ENCODE measurements at places on chromosomes 13 and 19. TPM values are rescaled to one million over a fixed set of nuclear protein-coding genes. Genes with fewer than 3 reads are reported as not detected.
A peak's percentile ranks its signal among the peaks of the same experiment; 100 is the strongest.

The CD70 gene
- total RNA-seq, result not detected

The ZNF534 gene
- total RNA-seq, result not detected

The ZNF614 gene
- total RNA-seq, result 4.6 TPM

DNA sequence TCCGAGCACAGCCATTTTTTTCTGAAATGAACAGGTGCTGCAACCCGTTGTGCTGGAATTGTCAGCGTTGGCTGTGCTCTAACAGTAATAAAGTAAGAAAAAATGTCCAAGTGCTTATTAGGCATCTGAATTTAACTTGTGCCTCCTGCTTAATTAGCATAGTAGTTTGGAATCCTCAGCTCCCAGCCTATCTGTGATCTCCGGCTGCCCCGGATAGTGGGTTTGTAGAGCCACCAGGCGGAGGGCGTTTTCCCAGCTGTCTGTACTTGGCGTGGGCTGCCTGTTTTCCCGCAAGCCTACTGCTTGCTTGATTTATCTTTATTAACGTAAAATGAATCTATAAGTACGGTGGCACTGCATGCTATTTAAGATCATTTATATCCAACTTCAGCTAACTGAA is 137.9 kb downstream of the MTUS2 start:
- no peak overlapping the region for H3K4me3 ChIP-seq
- H3K4me1 ChIP-seq, result no peaks in the 10 kb centered on the region
- DNase-seq, result no peak
- H3K36me3 ChIP-seq, result no peaks in the 10 kb centered on the region
- H3K27ac ChIP-seq, result no peak overlapping the region
- no peaks in the 10 kb centered on the region for H3K27me3 ChIP-seq

DNA sequence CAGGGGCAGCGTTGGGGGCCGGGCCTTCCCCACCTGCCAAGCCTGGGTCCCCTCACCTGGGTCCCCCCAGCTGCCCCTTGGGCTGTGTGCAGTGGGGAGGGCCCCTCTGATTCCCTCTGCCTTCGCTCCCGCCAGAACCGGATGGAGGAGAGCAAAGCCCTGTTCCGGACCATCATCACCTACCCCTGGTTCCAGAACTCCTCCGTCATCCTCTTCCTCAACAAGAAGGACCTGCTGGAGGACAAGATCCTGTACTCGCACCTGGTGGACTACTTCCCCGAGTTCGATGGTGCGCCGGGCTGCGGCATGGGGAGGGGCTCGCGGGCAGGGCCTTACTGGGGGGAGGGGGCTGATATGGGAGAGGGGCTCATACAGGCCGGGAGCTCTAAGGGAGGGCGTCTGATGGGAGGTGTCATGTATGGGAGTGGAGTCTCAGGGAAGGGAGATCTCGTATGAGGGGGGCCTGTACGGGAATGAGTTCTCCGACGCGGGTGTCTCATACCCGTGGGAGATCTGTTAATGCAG is 16.7 kb upstream of the GNA15 start:
- H3K36me3 ChIP-seq, result peaks cover 37% of the 10 kb centered on the region
- H3K4me1 ChIP-seq, result no peaks in the 10 kb centered on the region
- H3K27ac ChIP-seq, result no peak overlapping the region
- H3K27me3 ChIP-seq, result no peaks in the 10 kb centered on the region
- DNase-seq, result no peak
- no peak overlapping the region for H3K4me3 ChIP-seq

- peaks cover 12% of the 10 kb centered on the region for H3K4me1 ChIP-seq
- DNase-seq, result no peak
- no peaks in the 10 kb centered on the region for H3K36me3 ChIP-seq
- H3K4me3 ChIP-seq, result no peak overlapping the region
Observed at GRCh38 chr13:31930901-31931522, 100.6 kb upstream of the FRY start.

DNA sequence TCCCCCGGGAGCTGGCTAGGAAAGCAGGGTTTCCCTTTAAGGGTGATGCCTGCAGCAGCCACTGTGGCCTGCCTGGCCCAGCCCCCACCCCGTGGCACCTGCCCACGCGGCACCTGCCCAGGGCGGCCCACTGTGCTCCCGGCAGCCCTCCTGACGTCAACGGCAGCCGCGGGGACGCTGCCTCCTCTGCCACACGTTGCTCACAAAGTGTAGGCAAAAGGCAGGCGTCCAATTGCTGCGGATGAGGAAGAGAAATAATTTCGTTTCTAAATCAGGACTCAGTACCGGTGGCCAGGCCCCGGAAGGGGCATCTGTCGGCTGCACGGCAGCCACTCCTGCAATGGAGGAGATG is 122.3 kb downstream of the URI1 start:
- no peaks in the 10 kb centered on the region for H3K4me1 ChIP-seq
- no peak overlapping the region for H3K4me3 ChIP-seq

DNA sequence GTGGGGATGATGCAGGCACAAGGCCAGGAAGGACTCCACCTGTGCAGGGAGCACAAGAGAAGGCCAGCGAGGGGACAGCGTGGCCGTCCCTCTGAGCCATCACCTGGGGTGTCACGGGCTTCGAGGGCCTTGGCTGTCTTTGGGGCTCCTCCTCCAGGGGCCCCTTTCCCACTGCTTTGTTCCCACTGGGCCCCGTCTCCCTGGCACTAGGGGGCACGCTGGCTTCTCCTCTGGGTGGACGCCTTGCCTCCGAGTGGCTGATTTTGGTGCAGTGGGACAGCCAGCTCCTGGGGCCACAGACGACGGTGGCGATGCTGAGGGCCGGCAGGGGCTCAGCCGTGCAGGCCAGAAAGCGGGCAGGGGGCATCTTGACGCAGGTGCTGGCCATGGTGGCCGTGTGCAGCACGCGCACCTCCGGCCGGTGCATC is 43.2 kb upstream of the GRTP1 start:
- H3K4me3 ChIP-seq, result peak overlapping the region; percentile 54
- no peaks in the 10 kb centered on the region for H3K27me3 ChIP-seq
- peak overlapping the region; percentile 100 for H3K27ac ChIP-seq
- H3K4me1 ChIP-seq, result peaks cover 69% of the 10 kb centered on the region
- peaks cover 41% of the 10 kb centered on the region for H3K36me3 ChIP-seq

DNA sequence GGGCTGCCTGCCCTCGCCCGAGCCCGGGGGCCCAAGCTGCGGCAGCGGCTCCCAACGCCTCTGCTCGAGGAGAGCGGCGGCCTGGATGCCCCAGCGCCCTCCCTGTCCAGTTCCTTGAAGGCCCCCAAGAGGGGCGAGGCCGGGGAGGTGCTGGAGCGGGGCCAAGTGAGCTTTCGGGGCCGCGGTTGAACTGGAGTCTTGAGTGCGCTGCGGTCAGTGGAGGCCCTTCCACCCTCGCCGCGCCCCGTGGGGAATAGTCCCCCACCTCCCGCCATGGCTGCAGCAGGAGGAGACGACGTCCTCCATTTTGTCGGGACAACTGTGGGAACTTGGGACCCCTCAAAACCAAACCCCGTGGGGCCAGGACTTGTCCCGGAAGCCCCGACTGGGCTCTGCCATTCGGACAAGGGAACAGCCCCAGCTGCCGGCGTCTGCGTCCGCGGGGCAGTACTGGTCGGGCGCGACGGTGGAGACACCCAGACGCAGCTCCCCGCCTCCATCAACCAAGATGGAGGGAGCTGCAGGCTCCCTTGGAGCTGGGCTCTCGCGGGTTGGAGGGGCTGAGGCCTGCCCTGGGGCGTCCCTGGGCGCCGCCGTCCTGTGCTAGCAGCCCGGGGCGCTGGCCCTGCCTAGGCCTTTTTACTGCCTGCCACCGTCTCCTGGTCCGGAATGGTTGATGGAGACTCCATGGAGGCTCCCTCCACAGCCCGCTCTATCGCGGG is 736 bp upstream of the ZMYM5 start:
- H3K4me1 ChIP-seq, result peaks cover 17% of the 10 kb centered on the region
- peak overlapping the region; percentile 93 for H3K27ac ChIP-seq
- no peaks in the 10 kb centered on the region for H3K27me3 ChIP-seq
- DNase-seq, result peak; percentile 52

DNA sequence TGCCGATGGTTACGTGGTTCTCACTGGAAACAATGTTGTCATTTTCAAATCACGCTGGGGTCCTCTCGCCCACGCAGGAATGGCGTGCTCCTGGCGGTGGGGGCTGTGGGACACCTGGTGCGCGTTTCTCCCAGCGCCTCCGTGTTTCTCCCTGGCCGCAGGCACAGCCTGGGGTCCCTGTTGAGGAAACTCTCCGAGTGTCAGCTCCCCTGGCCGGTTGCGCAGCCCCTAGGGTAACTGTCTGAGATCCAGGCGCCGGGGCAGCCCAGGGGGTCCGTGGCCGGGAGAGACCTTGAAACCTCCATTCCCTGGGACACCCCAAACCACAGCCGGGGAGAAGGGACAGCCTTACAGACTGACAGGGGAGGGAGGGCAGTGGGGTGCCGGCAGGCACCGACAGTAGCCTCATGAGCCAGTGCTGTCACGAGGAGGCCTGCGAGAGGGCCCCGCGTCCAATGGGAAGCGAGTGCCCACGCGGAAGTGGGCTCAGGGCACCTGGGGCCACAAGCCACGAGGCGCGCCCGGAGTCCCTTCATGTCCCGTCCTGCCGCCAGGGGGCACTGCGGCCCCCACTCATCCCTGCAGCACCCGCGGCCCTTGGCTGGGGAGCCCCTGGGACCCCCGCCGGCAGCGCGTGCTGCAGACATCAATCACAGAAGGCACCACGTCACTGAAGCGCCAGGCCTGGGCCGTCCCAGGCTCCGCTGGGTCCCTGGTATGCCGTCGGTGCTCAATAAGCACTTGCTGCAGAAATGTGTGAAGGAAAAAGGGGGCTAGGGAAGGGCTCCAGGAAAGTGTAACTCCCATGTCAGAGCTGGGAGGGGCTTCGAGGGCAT is 9.5 kb downstream of the ADAMTSL5 start:
- H3K36me3 ChIP-seq, result no peaks in the 10 kb centered on the region
- peak overlapping the region; percentile 24 for H3K4me3 ChIP-seq
- no peak overlapping the region for H3K27ac ChIP-seq
- peaks cover 11% of the 10 kb centered on the region for H3K27me3 ChIP-seq

- H3K27ac ChIP-seq, result no peak overlapping the region
- no peaks in the 10 kb centered on the region for H3K4me1 ChIP-seq
- H3K27me3 ChIP-seq, result no peaks in the 10 kb centered on the region
- DNase-seq, result no peak
Observed at GRCh38 chr13:25541434-25542123, 169.8 kb downstream of the ATP8A2 start.

GRCh38 chr13:103716718-103717117 is 650.5 kb upstream of the SLC10A2 start:
- no peak for DNase-seq
- no peaks in the 10 kb centered on the region for H3K27me3 ChIP-seq
- H3K4me1 ChIP-seq, result no peaks in the 10 kb centered on the region
- no peaks in the 10 kb centered on the region for H3K36me3 ChIP-seq

DNA sequence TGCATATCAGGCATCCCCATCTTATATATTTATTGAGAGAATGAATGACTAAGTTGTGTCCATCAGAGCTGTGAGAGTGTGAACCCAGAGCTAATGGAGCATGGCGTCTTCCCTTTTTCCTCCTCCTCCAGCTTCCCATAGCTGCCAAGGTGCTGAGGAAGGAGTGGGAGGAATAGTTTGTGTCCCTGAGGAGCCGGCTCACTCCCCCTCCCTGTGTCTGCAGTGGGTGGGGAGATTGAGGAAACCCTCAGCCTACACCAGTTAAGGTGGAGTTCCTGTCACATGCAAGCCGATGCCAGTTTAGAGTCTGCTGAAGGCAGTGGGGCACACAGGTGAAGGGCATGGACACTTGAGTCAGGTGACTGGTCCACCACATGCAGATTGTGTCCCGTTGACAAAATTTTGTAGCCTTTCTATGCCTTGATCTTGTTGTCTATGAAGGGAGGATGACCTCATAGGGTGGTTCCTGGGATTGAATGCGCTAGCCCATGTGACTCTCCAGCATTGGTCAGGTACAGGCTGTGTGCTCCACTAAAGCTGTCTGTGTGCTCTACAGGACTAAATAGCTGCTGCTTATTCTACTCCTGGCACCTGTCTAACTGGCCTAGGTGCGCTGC is 47.6 kb upstream of the GPI start:
- H3K27ac ChIP-seq, result peak overlapping the region; percentile 84
- H3K36me3 ChIP-seq, result no peaks in the 10 kb centered on the region
- no peak overlapping the region for H3K4me3 ChIP-seq
- peak; percentile 31 for DNase-seq
- no peaks in the 10 kb centered on the region for H3K27me3 ChIP-seq
- peaks cover 68% of the 10 kb centered on the region for H3K4me1 ChIP-seq

Data from gastrocnemius medialis (tissue), 4 donors.